ENCODE measurements at places on chromosomes 11 and 22. TPM values are rescaled to one million over a fixed set of nuclear protein-coding genes. Genes with fewer than 3 reads are reported as not detected.

ABTB2 gene
- total RNA-seq, result 17.8 TPM

CDKN1C gene
- 18.5 TPM for total RNA-seq

SLC5A12 gene
- total RNA-seq, result not detected

OVOL1 gene
- not detected for total RNA-seq

ARFIP2 gene
- total RNA-seq, result 13.0 TPM

YPEL4 gene
- total RNA-seq, result 1.1 TPM

TCN2 gene
- 8.9 TPM for total RNA-seq

P2RX6 gene
- total RNA-seq, result 6.7 TPM

SAA2 gene
- not detected for total RNA-seq

OR8B8 gene
- total RNA-seq, result not detected

ZBTB16 gene
- total RNA-seq, result 36.0 TPM

SMC1B gene
- total RNA-seq, result 0.05 TPM

PARVG gene
- total RNA-seq, result 2.1 TPM

SOX6 gene
- 29.9 TPM for total RNA-seq

DDIAS gene
- 0.81 TPM for total RNA-seq

GLB1L3 gene
- total RNA-seq, result not detected

MFNG gene
- total RNA-seq, result 19.4 TPM

THRSP gene
- 4.0 TPM for total RNA-seq

CCDC85B gene
- 48.9 TPM for total RNA-seq

LRRC4C gene
- total RNA-seq, result 0.45 TPM

MYBPC3 gene
- 2,549 TPM for total RNA-seq

CD3D gene
- 1.1 TPM for total RNA-seq

NRGN gene
- 3.5 TPM for total RNA-seq

KCNK7 gene
- total RNA-seq, result 0.37 TPM

ABCC8 gene
- 3.6 TPM for total RNA-seq

NNMT gene
- 111 TPM for total RNA-seq

HSPB2 gene
- 27.0 TPM for total RNA-seq

SEPTIN3 gene
- total RNA-seq, result not detected

IL17REL gene
- not detected for total RNA-seq

OR52I1 gene
- not detected for total RNA-seq

PRDX5 gene
- 294 TPM for total RNA-seq

HTR3A gene
- total RNA-seq, result not detected

ADAMTS8 gene
- 0.87 TPM for total RNA-seq

NAALAD2 gene
- 1.1 TPM for total RNA-seq

OR51I1 gene
- total RNA-seq, result not detected

KCNJ4 gene
- total RNA-seq, result 4.9 TPM

CCDC89 gene
- 0.59 TPM for total RNA-seq

MMP13 gene
- not detected for total RNA-seq

HPX gene
- not detected for total RNA-seq

TRIM29 gene
- not detected for total RNA-seq

MN1 gene
- 6.1 TPM for total RNA-seq

FJX1 gene
- total RNA-seq, result 1.7 TPM

NXPE1 gene
- total RNA-seq, result not detected

All from heart right ventricle (tissue), 16 donors.